ENCODE measurements at places on chromosomes 13 and 19.
A peak's percentile ranks its signal among the peaks of the same experiment; 100 is the strongest.

DNA sequence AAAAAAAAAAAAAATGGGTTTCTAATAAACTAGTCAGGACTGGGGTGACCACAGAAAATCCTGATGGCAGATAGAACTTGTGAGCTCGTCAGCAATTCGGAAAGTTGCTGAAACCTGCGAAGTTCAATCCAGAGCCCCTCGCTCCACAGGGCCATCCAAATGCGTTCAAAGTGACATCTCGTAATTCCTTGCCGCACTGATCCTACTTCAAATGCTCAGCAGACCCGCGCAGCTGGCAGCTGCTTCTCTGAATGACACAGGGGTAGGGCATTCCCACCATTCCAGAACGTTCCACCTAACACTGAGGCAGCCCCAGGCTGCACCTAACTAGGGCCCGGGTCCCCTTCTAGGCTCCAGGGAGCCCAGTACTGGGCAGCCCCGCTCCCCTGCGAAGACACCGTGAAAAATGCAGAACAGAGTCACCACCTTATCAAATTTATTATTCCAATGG, 4.8 kb upstream of the DAPK3 start:
- no peak for DNase-seq

DNA sequence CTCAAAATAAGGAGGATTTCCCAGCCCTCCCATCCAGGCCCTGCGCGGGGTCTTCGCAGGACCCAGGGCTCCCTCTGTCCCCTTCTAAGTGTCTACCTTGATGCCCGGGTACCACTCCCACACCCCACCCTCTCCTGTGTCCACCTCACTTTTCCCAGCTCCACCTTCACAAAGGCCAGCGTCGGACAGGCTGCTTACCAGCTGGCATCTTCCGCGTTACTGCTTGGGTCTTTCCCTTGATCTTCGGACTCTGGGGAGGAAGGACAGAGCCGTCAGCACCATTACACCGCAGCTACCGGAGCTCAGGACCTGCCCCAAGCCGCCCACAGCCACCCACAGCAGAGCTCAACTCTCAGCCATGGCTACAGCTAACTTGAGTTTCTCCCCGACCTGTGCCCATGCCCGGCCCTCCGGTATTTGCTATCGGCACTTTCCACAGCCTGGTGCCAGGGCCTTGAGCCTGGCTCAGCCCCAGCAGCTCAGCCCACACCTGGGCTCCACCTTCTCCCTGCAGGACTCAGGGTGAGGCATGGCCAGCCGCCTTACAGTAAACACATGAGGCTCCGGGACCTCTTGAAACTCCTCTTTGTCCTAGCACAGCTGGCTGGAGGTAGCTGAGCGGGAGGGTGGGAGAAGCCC, 3.8 kb downstream of the C13orf46 start:
- no peak for DNase-seq

GRCh38 chr19:10784257-10784656, 51.8 kb downstream of the TMED1 start:
- no peak for DNase-seq

DNA sequence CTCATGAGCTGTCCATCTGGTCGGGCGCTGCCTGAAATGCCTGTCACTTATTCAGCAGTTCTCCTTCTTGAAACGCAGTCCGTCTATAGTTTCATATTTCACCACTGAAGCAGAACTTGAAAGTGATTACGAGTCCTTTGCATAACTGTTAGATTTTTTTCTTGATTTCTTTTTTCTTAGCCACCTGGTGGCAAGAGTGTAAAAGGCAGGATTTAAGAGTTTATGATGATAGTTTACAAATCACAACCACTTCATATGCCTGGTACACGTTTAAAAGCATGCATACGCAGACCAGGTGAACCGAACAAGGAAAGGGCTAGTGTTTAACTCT, 45.8 kb downstream of the GGACT start:
- peak; percentile 28 for DNase-seq

DNA sequence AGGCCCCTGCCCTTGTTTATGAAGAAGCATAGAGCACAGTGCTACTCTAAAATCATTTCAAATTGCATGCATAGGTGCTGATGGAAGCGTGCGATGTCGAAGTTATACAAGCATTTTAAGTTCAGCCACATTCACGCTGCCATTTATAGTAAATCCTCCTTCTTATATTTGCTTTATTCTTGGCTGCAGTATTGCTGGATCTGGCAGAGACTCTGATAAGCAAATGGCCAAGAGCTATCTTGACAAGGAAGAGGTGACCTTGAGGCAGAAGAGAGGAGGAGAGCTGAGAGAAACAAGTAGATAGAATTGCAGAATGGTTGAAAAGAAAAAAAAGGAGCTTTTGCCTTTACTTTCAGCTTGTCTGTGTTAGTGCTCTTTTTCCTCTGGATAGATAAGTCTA, 18.9 kb upstream of the MYO16 start:
- no peak for DNase-seq

- DNase-seq: no peak
Observed at GRCh38 chr19:29806098-29806866, 5.5 kb upstream of the CCNE1 start.

DNA sequence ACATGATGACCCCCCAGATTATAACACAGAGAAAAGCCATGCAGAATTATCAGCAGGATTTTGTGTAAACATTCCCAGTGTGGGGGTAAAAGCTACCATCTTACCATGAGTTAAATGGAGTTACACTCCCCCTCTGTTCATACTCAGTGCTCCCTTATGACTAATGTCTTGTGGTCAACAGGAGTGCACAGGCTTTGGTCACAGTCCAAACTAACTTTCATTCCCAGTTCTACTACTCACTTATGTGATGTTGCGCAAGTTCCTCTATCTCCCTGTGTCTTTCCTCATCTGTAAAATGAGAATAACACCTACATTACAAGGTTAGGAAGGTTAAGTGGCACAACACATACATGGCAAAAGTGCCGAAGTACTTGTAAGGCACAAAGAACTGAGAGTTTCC, 277.9 kb downstream of the RBM26 start:
- peak; percentile 59 for DNase-seq

DNA sequence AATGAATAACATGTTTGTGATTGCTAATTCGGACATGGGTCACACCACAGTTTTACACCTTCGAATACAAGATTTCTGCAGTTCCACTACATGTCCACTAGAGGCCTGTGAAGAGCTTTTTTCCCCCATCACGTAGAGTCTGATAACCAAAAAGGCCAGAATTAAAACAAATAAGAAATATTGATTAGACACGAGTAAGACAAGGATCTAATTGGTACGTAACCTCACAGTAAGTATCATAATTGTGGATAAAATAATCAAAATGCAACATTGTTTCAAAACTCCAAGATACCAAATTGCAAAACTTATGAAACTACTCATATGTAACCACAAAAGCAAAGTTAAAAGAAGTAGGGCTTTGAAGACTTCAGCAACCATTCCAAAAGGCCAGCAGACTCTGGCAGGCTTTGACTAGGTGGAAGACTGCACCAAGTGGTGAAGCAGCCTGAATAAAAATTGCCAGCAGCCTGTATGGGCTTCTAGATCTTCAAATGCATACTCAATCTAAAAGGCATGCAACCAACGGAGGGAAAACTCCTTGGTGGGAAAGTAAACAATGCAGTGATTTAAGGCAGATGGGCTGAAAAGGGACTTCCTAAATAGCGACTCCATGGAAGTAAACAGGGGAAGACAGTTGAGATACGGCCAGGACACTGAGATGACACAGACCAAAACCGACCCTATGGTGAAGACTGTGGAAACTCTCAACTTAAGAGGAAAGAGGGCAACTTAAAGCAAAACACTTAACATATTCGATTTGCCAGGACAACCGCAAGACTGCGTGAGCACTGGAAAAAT, 56.7 kb downstream of the STARD13 start:
- peak; percentile 53 for DNase-seq

DNA sequence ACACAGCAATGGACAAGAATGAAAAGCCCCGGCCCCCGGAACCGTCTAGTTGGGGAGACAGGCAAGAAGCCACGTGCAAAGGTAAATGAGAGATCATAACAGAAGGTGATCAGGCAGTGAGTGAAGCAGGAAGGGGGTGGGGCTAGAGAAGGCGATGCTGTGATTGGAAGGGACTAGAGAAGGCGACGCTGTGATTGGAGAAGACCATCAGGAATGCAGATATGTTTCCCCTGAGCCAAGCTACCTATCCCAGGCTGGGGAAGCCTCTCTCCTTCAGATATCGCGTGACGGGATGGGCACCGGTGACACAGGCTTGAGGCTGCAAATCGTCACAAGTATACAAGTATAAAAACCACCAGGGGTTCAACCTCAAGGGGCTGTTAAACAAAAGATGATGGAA, 21.8 kb downstream of the DCAF15 start:
- DNase-seq: peak; percentile 71

GRCh38 chr13:102510072-102510471, 86.7 kb upstream of the TPP2 start:
- no peak for DNase-seq

Data from kidney glomerular epithelial cell (primary cell).